ENCODE measurements at places on chromosomes 2 and 18.

DNA sequence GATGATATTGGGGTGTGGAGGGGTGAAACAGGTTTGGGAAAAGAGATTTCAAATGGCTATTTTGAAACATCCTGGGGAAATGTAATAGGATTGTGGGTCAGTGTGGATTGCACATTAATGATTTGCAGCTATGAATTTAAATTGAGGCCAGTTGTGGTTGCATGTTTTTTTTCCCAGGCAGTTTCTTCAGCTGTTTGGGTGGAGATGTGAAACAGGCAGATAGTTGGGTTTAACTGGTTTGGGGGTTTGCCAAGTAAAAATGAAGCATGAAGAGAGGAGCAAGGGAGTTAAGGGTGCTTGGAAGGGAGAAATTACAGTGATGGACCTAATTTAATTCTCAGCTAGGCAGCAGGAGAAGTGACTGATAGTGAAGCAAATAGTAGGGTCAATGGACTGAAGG is 16.8 kb downstream of the GPD2 start:
- no peak for DNase-seq

DNA sequence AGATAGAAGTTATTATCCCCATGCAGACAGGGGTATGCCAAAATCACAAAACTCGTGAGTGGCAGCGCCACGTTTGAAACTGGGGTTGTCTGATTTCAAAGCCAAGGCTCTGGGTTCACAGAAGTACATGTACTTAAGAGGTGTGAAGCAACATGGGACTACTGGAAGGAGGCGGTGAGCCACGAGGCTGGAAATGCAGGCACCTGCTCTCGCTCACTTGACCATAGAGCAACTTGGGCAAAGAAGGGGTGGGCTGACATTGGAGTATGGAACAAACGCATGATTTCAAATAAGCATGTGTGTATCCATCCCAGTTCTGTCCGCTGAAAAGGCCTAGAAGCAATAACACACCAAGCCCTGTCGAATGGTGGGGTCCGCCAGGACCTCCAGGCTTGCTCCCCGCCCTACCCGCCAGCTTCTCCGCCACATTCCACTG is 593 bp upstream of the ACTR2 start:
- DNase-seq, result no peak

- DNase-seq, result no peak
These were observed 220.7 kb downstream of the SEPTIN10 start for GRCh38 chr2:109392816-109393661.

DNA sequence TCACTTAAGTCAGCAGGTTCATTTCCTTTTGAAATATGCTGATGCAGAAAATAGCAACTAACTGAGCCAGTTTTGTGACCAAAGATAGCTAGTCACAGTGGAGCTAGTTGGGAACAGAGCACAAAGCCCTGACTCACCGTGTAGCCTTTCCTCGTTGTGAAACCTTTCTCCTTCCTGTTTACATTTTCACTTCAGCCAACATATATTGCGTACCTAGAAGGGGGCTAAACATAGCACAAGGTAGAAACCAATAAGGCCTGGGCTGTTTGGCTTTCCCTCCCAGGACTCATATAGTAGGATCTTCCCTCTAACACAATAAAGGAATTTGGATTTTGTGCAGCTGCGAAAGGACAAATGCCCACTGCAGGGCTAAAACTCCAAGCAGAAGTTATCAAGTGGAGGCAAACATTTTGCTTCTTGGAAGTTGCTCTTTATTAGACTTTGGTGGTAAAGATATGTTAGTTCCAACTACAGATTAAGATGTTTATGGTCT is 24.5 kb upstream of the LPIN2 start:
- no peak for DNase-seq

- no peak for DNase-seq
These were observed 770.0 kb upstream of the LINC00305 start for GRCh38 chr18:64918851-64919250.

DNA sequence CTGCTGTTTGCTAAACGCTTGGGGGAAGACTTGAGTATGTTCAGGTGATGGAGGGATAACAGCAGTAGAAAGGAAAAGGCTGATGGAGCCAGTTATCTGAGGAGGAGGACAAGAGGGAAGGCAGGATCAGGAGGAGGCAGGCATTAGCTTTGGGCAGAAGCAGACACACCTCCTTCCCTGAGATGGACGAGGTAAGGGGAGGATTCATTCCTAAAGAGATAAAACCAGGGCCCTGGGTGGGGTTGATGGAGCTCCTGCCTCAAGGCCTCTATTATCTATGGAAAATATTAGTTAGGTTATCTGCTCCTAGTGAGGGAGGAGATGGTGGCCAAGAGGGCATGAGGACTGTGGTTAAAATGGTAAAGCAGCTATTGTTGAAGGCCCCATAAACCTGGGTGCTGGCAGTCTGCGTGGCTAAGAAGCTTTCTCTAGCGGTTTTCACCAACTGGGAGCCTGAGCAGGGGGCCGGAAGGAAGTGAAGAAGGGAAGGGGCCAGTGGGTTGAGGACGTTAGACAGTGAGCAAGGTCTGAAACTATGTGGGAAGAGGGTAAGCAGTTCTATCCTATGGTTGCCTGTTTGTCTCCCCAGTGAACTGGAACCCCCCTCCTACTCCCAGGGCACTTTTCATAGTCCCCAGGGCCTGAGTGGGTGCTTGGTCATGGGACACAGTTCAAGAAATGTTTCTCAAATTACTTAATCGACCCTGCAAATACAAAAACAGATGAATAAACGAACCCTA is 56.6 kb upstream of the HK2 start:
- DNase-seq, result no peak

DNA sequence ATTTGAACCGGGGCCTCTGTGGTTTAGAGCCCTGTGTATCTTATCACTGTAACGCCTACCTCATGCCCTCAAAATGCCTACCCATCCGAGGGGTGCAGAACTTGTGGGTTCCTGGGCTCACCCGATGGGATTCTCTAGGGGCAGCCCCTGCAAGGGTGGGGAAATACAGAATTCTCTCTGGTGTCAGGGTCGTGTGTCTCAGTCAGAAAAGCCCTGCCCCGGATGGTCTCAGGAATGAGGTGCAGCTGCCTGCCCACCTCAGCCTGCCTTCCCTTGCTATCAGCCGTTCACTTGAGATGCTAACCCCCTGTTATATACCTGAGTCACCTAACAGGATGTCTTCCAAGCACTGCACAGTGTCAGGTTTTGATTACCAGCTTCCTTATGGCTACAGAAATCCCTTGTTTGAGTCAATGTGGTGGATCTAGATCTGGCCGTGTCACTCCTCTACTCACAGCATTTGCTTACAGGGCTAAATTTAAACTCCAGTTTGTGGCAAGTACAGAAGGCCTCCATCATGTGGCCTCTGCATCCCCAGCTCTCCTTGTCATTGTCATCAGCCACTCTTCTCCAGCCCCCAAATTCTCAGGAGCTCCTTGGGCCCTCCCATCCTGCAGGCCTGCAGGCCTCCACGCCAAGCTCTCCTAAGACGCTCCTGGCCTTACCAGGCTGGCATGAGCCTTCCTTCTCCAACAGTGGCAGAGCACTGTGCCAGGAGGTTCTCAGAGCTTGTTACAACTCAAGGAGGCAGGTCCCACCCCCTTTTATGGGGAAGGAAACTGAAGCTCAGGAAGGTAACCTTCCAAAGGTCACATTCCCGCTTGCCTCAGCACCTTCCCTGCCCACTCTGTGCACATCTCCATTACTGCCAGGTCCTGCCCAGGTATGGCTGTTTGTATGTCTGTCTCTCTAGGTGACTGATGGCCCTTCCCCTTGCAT is 14.3 kb upstream of the MAP3K2 start:
- no peak for DNase-seq

GRCh38 chr2:58308435-58308834 is 67.3 kb upstream of the FANCL start:
- no peak for DNase-seq

GRCh38 chr2:101667823-101668222 is 29.7 kb upstream of the MAP4K4 start:
- DNase-seq, result no peak

DNA sequence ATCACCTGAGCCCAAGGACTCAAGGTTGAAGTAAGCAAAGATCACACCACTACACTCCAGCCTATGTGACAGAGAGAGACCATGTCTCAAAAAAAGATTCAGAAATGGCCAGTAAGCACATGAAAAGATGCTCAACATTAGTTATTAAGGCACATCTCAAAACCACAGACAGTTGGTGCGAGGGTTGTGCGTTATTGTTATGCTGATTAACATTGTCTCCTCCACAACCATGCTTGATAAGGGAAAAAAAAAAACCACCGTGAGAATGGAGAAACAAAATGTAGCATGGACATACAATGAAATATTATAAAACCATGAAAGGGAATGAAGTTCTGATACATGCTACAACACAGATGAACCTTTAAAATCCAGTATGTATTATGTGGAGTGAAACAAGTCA is 27.3 kb downstream of the MOB4 start:
- no peak for DNase-seq

GRCh38 chr2:65215946-65216345 is 11.7 kb upstream of the ACTR2 start:
- DNase-seq, result no peak

DNA sequence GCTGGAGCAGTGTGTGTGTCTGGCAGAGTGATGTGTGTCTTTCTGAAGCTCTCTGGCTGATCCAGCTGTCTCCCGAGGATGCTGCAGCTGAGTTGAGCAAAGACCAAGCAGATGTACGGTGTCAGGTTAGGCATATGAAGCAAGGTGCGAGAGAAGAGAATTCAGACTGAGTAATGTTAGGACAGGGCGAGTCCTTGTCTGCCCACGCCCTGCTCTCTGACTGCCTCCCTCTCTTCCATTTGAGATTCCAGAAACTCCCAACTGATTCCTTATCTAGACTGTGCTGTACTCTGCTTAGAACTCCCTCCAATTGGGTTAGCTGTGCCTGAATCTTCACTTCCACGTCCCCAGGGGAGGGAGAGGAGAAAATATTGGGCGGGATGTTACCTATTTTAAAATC is 25.7 kb upstream of the LPIN1 start:
- DNase-seq, result no peak

DNA sequence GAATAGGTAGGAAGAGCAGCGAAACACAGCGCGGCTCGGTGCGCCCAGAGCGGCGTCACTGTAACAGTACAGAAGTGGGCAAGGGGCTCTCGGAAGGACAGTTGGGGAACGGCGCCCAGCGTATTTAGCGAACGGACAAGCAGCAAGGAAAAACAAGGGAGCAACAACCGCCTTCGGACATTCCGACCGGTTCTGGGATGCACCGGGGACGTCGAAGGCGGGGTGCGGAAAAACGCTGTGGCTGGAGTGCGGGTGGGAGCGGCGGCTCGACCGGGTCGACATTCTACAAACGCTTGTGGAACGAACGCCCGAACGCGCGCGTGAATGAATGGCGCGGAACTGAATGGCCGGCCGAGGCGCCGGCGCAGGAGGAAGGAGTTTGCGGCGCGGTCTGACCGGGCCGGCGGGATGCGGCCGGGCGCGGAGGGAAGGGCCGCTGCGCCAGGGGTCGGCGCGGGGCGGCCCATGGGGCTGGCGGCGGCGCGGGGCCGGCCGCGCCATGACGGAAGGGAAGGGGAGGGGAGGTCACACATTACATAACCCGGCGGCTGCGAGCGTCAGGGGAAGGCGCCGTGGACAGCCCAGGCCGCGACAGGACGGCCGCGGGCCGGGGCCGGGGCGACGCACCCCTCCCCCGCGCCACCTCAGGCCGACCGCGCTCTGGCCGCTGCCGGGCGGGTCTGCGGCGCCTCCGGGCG is 605 bp downstream of the REV1 start:
- DNase-seq, result peak; percentile 5

- no peak for DNase-seq
These were observed 39.9 kb downstream of the PREPL start for GRCh38 chr2:44321360-44321759.

DNA sequence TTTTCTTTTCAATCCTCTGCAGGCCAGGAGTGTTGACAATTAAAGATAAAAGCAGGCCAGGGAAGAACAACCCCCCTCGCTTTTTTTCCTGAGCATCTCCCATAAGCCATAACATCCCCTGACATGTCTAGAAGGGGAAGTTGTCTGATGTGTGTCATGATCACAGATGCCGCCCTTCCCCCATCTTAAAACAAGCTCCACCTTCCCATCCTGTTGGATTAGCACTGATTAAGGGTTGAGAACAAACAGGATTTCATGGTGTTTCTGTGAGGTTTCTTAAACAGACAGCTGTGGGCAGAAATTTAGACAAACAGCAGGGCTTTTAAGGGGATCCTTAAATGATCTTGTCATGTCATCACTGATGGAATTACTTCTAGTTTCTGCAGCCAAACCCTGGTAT is 59.4 kb upstream of the UPP2 start:
- DNase-seq, result no peak

DNA sequence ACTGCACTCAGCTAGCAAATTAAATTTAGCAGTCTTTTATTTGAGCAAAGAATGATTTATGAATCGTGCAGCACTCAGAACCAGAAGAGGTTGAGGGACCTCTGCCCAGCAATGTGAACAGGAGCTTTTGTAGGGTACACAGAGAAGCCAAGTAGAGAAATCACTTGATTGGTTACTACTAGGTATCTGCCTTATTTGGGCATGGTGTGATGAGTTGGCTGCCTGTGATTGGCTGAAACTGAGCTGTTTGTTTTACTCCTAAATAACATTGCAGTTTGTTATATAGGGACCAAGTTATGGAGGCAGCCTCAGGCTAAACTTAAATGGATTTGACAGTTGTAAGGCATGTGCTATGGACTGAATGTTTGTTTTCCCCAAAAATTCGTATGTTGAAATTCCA is 122.5 kb downstream of the RDH14 start:
- no peak for DNase-seq

DNA sequence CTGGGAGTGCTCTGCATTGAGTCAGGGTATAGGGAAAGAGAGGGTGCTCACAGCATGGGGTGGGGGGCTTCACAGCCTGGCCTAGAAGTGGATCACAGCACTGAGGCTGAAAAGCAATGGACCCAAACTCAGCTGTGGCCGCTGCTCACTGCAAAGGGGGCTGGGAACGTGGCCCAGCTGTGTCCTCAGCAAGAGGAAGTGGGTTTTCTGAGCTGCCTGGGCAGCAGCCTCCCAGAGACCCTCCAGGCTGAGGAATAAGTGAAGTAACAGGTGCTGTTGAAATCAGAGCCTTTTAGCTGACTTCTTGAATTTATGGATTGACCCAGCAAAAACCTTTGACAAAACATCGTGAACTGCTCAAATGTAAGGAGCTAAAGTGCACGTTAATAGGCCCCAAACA is 35.2 kb downstream of the PTGR3 start:
- DNase-seq, result no peak

DNA sequence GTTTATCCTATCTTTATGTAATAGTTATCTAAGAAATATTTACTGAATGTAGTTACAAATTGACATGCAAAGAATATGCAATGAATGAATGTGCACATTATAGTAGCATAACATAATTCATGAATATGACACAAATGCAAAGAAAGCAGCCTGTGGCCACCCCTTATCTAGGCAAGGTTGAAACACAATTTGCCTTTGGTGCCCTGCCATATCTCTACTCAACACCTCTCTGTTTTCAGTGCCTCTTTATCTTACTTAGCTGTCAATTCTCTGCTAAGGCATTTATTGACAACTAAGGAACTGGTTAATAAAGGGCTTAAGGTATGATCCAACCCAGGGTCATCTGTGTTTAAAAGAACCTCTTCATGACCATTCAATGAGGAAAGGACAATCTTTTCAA is 18.9 kb downstream of the REV1 start:
- DNase-seq, result no peak

DNA sequence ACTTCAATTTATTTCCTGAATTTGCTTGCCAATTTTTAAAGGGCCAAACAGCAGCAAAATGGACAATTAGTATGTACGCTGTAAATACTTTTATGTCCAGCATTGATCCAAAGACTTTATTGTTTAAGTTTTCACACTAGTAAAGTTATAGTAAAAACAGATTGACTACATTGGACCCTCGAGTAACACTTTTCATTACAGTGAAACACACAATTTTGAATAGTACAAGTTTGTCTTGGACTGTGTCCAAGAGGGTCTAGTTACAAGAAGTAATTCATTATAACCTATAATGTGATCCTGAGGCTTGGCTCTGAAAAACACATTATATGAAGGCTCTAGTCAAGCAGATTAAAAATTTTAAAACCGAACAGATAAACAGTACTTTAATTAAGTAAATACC is 11.4 kb upstream of the RBBP8 start:
- no peak for DNase-seq
